ENCODE measurements at places on chromosomes 11 and 22.

- no peak for DNase-seq
Measured at GRCh38 chr22:41876275-41876674, 38.6 kb downstream of the SHISA8 start.

GRCh38 chr11:44530413-44531115, 34.9 kb upstream of the CD82 start:
- no peak for DNase-seq

DNA sequence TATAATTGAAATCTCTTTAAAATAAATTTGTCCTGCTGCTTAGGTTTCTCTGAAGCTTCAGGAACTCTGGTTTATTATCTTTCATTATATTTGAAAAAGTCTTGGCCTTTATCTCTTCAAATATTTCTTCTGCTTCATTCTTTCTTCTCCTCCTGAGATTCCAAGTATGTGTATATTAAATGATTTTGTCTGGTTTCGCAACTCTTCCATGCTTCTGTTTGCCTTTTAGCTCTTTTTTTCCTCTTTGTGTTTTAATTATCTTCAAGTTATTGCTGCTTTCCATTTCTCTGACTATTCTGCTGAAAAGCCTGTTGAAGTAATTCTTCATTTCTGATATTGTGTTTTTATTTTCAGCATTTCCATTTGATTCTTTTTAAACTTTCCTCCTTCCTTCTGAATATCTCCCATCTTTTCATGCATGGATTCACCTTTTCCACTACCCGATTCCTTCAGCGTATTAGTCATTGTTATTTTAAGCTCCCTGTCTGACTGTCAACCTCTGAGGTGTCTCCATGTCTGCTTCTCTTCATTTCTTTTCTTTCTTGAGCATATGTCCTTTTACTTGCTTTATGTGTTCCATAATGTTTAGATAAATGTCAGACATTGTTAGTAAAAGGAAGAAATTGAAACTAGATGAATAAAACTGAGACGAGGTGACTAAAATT, 46.6 kb upstream of the CTSC start:
- no peak for DNase-seq

DNA sequence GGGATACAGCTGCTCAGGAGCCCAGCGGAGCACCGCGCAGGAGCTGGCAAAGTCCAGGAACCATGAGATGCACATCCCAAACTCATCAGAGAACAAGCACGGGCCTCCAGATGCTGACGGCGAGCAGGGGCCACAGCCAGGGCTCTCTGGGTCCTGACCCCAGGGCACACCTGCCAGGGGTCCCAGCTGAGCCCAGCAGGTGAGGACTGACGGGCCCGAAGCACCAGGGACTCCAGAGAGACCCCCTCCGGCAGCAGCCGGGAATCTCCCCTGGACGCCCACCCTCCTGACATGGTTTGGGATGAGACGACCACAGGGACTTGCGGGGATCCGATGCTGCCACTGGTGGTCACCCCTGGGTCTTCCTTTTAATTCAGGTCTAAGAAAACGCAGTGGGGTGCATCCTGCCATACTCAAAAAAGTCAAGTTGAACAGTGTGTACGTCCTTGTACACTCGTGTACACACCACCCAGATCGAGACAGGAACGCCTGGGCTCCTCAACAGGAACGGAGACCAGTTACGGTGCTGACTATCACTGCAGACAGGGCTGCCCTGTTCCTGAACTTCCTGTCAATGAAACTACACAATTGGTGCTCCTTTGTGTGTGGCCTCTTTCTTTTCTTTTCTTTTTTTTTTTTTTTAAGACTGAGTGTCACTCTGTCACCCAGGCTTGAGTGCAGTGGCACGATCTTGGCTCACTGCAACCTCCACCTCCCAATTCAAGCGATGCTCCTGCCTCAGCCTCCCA, 21.9 kb downstream of the TTLL8 start:
- no peak for DNase-seq

DNA sequence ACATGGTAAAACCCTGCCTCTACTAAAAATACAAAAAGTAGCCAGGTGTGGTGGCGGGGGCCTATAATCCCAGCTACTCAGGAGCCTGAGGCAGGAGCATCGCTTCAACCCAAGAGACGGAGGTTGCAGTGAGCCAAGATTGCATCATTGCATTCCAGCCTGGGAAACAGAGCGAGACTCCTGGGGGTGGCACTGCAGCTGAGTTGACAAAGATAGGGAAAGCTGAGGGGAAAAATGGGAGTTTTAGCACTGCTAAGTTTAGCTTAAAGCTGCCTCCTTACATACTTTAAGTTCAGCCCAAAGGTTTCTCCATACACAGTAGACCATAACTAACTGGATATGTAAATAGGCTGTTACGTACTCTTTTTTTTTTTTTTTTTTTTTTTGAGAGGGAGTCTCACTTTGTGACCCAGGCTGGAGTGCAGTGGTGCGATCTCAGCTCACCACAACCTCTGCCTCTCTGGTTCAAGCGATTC, 9.0 kb upstream of the USP28 start:
- no peak for DNase-seq

DNA sequence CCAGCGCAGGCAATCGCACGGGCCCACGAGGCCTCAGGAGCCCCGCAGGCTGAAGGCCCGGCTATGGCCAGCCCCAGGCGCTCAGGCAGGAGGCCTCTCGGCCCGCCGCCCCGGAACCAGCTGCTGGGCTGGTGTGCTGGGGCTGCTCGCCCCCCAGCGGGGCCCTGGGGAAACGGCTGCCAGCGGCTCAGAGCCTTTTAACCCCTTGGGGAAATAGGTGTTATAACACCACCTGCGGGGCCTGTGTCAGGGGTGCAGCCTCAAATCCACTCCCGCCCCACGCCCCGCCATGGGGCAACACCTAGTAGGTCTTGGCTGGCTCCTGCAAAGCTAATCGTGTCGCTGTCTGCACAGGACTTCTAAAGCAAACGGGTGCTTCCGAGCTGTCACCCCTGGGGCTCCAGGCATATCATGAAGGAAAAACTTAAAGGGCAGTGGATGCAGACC, 237.4 kb downstream of the TTC28 start:
- no peak for DNase-seq

DNA sequence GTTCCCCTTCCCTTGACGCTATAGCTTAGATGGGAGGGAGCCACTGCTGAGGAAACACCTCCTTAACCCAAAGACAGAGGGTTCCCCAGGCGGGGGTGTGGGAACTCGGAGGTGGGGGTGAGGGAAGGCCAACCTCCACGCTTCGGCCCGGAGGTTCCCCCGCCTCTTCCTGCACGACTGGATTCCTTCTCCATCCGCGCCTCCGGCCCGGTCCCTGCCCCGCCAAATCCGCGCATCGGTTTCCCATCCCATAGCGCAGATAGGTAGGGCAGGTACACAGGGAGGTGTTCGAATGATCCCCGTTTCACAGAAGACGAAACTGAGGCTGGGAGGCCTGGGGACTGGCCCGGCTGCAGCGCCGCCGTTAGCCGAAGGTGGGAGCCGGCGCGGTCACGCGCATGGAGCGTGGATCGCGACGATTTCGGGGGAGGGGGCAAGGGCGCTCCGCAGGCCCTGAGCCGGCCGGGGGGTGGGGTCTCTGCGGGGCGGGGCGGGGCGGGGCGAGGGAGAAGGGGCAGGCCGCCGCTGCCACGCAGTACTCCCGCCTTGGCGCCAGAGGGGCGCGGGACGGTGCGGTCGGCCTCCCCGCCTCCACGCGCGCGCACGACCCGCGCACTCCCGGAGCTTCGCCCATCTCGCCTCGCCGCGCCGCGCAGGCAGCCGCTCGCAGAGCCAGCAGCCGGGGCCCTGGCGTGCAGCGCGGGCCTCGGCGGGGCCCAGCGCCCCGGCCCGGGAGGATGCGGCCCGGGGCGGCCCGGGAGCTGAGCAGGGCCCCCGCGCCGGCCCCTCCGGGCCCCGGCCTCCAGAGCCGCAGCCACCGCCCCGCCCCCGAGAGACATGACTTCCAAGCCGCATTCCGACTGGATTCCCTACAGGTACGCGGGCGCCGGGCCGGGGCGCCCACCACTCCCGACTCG, at the start of gene TUB:
TUB (plus strand) TSS at position 538 of the 917 bp plus-strand sequence; CDS start at position 838, 300 bp downstream.
- DNase-seq: no peak

- DNase-seq: no peak
Measured at GRCh38 chr11:64810891-64811272, 531 bp upstream of the MEN1 start.

DNA sequence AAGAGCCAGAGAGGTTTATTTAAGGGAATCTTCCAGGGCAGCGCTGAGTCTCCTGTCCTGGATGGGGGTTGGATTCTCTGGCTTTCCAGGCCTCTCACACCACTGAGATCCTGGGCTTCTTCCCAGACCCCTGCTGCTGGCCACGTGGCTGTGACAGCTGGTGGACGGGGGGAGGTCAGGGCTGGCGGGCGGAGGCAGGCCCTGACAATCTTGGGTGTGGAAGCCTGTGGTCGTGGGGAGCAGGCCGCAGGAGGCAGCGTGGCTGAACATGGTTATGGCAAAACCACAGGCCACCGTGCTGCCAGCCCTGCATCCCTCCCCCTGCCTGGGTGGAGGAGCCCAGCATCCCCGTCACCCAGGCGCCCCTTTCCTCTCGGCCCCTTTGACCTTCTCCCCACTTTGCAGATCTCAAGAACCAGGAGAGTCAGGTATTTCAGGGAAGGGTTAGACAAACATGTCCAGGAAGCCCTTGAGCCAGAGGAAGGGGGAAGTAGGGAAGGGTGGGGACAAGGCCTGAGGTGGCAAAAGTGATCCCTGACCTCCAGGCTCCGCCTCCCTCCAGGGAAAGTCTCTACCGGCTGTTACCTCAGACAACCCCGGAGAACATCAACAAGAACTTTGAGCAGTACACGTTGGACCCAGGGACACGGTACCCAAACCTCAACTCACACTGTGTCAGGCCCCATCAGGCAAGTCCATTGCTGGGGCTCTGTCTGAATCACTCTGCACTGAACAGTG, 111.8 kb downstream of the MICAL2 start:
- no peak for DNase-seq

DNA sequence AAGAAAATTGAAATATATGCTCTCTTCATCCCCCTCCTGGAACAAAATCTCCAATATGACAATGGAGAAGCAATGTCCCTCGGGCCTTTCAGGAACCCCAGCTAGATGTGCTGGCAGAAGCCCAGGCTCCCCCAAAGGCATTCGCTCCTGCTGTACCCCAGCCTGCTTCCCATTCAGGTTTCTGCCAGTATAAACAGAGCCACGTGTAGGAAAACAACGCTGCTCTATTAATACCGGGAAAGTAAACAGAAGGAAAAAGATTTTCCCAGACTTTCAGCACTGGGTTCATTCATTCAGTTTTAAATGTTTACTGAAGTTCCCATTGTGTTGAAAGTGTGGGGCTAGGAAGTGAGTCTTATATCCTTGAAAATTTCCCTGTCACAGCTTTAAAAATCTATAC, 147.1 kb downstream of the CADM1 start:
- no peak for DNase-seq

- DNase-seq: no peak
Measured at GRCh38 chr22:46148336-46148735, 2.0 kb upstream of the PPARA start.

GRCh38 chr11:42837994-42838393, 473.8 kb upstream of the API5 start:
- DNase-seq: no peak

DNA sequence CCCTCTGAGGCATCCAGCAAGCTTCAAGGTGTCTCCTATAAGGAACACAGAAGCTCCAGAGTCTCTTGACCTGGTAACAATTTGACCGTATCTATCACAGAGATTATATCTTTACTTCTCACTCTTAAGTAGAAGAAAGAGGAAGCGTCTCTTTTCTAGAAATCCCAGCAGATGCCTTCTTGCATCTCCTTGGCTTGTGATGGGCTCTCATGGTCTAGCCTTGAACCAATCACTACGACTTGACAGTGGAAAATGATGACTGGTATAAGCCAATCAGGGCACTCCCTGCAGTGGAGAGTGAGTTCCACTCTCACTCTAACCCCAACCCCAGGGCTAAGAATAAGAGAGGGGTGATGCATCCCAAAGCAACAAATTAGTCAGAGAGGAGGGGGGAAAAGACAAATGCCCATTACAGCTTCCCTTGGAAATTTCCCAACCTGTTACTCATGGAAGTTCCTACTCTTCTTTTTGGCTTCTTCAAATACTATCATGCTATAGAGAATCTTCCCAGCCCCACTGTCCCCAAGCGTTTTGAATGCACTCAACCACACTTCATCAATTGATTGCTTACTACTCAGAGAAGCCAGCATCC, 293.5 kb downstream of the MN1 start:
- no peak for DNase-seq

DNA sequence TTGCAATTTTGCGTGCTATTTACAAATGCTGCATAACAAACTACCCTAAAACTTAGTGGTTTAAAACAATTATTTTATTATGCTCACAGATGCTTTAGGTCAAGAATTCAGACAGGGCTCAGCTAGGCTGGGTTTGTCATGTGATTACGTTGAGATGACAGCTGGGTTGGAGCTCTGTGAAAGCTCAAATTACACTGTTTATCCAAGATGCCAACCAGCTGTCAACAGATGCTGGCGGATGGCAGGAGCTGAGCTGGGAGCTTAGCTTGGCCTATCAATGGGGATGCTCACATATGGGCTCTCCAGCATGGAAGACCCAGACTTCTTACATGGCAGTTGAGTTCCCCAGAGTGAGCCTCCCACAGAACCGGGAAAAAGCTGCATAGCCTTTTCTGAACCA, 62.7 kb downstream of the STK33 start:
- peak; percentile 96 for DNase-seq

- no peak for DNase-seq
Measured at GRCh38 chr11:68792400-68792966, 41.2 kb upstream of the TESMIN start.

DNA sequence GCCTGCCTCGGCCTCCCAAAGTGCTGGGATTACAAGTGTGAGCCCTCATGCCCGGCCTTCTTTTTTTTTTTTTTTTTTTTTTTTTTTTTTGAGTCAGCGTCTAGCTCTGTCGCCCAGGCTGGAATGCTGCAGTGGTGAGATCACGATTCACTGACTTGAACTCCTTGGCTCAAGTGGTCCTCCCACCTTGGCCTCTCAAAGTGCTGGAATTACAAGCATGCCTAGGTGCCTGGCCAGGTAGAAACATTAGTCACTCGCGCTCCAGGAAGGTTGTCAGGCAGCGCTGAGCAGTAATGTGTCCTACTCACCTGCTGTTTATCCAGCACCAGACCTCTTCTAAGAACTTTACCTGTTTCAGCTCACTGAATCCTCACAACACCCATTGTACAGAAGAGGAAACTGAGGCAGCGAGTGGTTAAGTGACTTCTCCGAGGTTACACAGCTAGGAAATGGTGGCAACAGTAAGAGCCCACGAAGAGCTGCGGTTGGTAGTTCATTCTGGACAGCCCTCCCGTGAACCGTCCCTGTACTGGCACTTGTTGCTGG, 496 bp upstream of the CST6 start:
- no peak for DNase-seq

GRCh38 chr11:108618529-108618928, 25.0 kb upstream of the EXPH5 start:
- no peak for DNase-seq
